ENCODE measurements at places on chromosomes 4 and X. TPM values are rescaled to one million over a fixed set of nuclear protein-coding genes. Genes with fewer than 3 reads are reported as not detected.

DNA sequence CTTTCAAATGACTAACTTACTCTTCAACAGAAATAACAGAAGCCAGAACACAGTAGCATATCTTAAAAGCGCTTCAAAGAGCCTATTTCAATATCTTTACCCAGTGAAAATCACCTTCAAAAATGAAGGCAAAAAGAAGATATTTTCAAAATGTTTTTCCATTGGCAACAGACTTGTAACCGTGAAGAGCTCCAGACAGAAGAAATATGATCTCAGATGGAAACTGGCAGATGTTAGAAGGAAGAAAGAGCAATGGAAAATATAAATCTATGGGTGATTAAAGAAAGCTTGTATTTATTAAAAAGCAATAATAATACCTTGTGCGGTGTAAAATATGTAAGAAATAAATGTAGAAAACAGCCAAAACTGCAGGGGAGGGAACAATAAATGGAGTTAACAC is 35.7 kb downstream of the PRKG2 start:
- DNase-seq, result no peak

The SEL1L3 gene
- total RNA-seq, result 13.7 TPM

The FHIP1A gene
- 0.10 TPM for total RNA-seq

The AFF2 gene
- 6.0 TPM for total RNA-seq

- DNase-seq, result no peak
Observed at GRCh38 chr4:38034986-38035882, 75.0 kb downstream of the PTTG2 start.

GRCh38 chrX:15855568-15856221 is 1.1 kb upstream of the AP1S2 start:
- no peak for DNase-seq

DNA sequence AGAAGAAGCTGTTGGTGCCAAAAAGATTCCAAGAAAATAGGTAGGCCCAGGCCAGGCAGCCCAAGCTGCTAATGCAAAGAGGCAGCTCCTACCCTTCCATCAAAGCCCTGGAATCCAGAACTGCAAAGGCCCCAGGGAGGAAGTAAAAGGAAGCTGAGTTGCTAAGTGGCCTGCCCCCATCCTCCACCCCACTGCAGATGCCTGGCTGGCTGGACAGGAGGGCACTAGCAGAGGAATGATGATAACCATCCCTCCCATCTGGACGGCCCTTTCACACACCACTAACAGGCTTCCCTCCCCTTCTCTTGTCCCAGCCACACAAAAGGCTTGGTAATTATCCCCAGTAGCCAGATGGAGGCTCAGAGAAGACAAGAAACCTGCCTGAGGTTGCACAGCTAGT is 32.4 kb upstream of the PJA1 start:
- DNase-seq, result no peak

DNA sequence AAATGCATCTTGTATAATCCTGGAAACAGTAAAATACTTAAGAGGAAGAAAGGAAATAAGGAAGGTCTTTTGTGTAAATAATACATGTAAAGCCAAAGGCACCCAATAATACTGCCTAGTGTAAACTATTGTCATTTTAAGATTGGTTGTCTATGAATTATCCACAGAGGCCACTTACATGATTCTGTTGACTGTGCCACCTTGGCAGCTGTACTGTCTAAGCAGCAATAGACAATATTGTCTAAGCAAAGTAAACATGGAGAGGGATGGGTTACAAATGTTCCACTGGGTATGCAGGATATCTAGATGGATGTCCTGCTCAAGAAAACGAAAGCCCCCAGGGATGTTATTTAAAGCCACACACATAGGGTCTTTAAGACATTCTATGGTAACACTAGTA is 19.4 kb downstream of the BEND4 start:
- DNase-seq, result no peak

DNA sequence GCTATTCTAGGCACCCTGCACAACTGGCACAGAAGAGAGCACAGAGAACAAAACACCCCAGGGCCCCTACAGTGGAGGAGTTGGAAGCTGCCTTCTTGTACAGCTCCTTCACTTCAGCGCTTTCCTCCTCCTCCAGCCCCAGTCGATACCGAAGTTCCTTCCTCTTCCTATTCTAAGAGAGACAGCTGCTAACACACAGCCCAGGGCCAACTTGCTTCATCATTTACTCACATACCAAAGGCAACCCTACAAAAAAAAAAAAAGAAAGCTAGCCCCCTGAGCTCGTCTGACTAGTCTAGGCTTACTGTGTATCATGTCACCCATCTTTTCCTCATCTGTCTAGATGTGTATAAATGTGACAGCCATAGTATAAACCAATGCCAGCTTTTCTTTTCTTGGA is 64.5 kb downstream of the MID1 start:
- DNase-seq, result no peak

DNA sequence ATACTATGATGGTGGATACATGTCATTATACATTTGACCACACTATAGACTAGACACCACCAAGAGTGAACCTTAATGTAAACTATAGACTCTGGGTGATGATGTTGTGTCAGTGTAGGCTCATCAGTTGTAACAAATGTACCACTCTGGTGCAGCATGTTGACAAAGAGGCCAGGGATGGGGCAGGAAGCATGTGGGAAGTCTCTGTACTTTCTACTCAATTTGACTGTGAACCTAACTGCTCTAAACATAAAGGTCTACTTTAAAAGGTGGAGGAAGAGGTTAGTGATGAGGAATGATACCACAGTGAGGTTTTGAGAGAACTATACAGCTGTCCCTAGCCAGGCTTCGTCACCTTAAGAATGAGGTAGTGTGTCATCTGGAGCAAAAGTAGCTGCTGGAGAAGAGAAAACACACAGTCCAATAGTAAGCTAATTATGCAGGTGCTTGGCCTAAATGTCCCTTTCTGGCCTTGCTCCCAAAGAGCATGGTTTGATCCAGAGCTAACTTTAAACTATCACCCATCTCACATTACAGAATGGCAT is 38.4 kb downstream of the GRSF1 start:
- no peak for DNase-seq
